ENCODE measurements at places on chromosomes 7 and 10.
A peak's percentile ranks its signal among the peaks of the same experiment; 100 is the strongest.

DNA sequence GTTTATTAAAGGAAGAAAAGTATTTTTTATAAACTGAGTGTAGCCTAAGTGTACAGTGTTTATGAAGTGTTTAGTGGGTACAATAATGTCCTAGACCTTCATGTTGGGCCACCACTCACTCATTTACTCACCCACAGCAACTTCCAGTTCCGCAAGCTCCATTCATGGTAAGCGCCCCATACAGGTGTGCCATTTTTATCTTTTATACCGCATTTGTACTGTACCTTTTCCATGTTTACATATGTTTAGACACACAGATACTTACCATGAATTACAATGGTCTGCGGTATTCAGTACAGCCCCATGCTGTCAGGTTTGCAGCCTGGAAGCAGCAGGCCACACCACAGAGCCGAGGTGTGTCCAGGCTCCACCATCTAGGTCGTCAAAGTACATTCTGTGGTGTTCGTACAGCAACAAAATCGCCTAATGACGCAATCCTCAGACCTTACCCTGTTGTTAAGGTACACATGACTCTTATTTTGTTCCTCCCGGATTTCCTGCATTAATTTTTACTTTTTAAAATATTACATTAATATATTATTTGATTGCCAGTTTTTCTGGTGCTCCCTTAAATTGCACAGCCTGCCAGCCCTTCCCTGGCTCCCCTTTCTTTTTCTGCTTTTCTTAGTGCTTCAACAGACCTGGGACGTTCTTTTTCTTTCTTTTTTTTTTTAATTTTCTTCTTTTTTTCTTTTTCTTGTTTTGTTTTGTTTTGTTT lies 881 bp upstream of the SSBP1 start:
- peak; percentile 24 for DNase-seq

GRCh38 chr10:71836596-71836974 lies 14.5 kb downstream of the PSAP start:
- no peak for DNase-seq

GRCh38 chr7:150379441-150380379 lies 580 bp downstream of the ZNF775 start:
- DNase-seq, result peak; percentile 17

GRCh38 chr7:1136841-1137516 lies 23.0 kb downstream of the ZFAND2A start:
- no peak for DNase-seq

- DNase-seq, result no peak
Measured at GRCh38 chr10:98270073-98270740, 2.2 kb upstream of the LOXL4 start.

DNA sequence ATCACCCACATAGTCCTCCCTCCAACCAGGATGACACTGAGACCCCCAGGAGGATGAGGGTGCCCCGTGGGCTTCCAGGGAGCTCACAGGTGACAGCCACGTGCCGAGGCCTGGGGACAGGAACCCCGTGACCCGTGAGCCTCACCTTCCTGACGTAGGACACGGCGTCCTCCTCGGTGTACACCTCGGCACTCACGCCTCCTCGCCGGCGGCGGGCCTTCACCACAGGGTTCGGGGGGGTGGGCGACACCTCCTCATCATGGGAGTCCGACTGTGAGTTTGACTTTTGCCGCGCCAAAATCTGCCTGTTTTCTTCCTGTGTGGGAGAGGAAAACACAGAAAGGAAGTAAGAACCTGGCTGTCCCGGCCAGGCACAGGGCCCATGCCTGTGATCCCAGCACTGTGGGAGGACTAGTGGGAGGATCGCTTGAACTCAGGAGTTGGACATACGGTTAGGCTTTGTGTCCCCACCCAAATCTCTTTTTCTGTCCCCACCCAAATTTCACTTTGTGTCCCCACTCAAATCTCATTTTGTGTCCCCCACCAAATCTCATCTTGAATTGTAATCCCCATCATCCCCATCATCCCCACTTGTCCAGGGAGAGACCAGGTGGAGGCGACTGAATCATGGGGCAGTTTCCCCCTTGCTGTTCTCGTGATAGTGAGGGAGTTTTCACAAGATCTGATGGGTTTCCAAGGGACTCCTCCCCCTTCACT lies 45.9 kb upstream of the DNAAF5 start:
- DNase-seq, result no peak

DNA sequence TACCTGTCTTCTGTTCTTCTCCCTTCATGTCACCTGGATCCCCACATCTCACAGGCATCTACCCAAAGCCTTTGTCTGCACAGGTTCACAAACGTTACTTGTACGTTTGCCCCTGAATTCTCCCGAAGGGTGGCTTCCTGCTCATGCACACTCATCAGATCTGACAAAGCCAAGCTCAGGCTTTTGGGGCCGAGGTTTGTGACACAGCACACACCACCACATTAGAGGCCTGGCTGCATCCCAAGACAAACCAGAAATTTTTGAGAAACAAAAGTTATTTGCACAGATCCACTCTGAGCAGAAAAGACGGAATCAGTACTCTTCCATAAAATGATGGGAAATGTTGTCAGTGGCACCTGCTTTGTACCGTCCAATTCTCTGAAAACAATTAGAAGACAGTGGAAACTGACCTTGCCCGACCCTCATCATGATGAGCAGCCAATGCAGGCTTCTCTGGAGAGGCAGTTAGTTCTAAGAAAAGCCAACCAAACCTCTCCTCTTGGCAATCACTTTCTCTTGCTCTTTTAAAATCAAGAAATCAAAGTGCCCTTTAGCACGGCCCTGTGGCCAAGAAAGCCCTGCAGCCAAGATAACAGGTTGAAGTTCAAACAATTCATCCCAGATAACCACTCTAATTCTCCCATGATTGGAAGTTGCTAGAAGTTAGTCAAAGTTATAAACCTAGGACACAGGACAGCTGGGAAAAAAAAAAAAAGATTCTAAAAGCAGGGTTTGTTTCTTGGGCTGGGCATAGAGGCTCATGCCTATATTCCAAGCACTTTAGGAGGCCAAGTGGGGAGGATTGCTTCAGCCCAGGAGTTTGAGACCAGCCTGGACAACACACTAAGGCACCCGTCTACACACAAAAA lies 13.6 kb upstream of the SVIL start:
- peak; percentile 32 for DNase-seq

DNA sequence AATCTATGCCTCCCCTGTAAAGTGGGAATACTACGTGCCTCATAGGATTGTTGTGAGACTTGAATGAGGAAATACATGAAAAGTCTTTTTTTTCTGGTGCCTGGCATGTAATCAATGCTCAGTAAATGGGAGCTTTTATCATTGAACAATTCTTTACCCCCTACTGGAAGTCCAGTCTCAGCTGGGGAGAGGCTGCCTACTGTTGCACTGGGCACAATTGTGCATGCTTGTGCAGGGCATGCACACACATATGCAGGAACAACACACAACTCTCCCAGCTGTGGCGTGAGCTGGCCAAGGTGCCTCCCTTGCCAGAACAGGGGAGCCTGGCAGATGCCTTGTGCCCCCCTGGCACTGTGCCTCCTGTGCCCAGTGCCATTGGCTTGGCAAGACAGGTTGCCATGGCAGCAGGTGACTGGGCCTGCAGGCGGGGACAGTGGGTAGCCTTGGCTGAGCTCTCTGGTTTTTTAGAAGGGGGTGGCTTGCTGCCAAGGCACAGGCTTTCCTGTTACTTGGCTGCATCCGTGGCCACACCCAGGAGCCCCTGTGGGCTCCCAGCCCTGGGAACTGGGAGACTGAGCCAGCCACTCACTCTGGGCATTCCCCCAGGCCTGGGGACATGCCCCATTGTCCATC lies 16.1 kb upstream of the PALD1 start:
- no peak for DNase-seq

DNA sequence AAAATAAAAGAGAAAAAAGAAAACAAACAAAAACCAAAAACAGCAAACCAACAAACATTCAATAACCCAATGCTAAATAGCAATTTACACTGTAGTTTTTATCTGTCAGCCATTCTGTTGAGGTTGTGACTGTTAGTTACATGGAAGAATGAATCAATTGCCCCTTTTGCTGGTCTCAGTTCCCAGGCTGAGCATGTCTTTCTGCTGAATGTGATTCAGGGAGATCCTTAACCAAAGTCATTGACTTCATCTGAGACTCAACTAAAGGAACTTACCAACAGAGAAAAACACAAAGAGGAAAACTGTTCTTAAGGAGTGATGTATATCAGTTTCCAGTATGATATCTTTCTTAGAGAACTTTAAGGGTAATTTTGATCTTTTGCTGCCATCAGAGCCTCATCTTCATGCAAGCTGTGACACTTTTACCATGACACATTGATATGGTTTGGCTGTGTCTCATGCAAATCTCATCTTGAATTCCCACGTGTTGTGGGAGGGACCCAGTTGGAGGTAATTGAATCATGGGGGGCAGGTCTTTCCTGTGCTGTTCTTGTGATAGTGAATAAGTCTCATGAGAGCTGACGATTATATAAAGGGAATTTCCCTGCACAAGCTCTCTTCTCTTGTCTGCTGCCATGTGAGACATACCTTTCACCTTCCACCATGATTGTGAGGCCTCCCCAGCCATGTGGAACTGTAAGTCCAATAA lies 469.8 kb downstream of the KIF20B start:
- no peak for DNase-seq

- DNase-seq, result no peak
Measured at GRCh38 chr10:51937308-51938140, 238.1 kb upstream of the CSTF2T start.

DNA sequence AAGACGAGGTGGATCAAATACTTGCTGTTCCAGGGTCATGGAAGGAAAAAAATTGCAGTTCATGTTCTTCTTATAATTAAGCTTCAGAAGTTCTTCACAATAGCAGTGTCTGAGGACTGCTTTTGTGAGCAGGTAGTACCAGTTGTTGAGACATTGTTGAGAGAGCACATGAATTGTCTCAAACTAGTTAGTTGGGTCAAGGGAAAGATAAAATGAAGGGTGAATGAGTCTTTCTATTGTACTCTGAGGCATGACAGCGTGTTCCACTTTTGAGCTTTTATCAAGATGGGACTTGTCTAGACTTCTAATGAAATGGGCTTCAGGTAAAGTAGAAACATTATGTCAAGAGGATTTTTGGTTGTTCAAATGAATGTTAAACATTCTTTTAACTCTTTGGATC lies 26.0 kb downstream of the KAT6B start:
- no peak for DNase-seq

- peak; percentile 39 for DNase-seq
Measured at GRCh38 chr10:95295031-95295755, 4.4 kb upstream of the PDLIM1 start.

DNA sequence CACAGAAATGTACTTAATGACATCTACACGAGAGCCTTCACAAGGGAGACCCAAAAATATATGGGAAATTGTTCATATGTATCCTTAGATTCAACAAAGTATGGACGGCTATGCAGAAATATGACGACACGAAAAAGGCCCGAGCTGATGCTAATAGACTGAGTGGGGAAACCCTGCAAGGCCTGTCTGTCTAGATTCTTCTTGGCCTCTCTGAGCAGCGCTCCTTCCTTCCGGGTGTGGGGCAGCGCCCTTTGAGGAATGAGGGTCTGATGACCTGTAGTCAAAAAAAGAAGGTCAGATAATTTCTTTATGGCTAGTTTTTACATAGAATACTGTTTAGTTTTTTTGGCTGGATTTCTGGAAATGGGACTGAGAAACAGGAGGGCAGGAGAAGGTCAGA lies 192.8 kb upstream of the AKR1E2 start:
- DNase-seq, result no peak

DNA sequence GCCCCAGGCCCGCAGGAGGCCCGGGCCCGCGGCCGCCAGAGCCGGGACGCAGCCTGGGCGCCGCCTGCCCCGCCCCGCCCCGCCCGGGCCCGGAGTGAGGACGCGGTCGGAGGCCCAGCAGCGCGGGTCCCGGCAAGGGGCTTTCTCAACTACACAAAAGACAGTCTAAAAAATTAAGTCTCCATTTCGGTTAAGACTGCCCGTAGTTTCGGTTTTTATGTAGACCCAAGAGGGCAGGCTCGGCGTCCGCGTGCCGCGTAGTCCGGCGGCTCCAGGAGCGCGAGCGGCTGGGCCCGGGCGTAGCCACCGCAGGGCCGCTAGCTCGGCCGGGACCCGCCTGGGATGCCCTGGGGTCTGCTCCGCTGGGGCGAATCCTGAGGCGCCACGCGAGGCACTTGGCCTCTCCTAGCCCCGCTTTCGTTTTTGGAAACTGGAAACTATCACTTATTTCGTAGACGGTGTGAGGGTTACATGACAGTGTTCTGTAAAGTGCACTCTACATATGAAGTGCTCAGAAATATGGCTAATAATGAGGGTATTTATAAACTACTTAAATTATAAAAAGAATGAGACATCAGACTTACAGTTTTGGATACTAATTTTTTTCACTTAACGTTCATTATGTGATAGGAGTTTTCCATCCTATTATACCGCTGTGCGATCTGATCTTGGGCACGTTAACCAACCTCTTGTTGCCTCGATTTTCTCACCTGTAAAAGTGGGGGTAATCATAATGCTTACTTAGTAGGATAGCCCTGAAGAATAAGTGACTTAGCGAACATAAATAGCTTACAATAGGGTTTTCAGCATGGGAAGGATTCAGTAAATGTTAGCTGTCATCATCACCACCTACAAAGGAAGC lies 573 bp downstream of the BLVRA start:
- peak; percentile 55 for DNase-seq

GRCh38 chr10:71451754-71452153 lies 55.0 kb downstream of the CDH23 start:
- no peak for DNase-seq

GRCh38 chr10:13769946-13770345 lies 183.2 kb downstream of the PRPF18 start:
- no peak for DNase-seq

DNA sequence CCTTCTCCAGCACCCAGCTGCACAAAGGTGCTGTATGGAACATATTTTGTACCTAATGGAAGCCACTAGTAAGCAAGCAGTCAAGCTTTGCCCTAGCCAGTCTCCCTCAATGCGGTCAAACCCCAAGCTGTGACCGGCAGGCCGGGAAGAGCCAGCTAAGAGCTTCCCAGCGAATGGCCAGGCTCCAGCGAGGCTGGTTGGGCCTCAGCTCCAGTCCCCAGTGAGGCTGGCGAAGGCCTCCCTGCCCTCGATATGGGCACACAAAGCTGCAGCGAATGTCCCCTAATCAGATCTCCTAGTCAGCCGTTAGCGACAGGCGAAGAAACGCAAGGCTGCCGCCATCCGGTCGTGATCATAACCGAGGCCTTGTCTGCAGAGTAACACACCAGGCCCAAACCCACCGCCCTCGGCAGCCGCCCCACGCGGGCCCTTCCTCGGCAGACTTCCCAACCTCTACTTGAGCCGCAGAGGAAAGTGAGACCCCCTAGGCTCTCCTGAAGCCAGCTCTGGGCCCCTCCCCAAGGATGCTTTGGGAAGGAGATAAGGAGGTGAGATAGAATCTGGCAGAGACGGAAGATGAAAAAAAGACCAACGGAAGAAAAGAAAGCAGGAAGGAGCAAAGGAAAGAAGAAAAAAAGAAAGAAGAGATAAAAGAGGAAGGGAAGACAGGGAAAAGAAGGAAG lies 3.1 kb upstream of the HOXA9 start:
- DNase-seq, result no peak

All from CD4-positive, alpha-beta T cell treated with Interleukin-12 subunit alpha and Interleukin-12 subunit beta, for 1 hour (primary cell).